H9 (cell line): ENCODE measurements at places on chromosomes 16 and 17.

DNA sequence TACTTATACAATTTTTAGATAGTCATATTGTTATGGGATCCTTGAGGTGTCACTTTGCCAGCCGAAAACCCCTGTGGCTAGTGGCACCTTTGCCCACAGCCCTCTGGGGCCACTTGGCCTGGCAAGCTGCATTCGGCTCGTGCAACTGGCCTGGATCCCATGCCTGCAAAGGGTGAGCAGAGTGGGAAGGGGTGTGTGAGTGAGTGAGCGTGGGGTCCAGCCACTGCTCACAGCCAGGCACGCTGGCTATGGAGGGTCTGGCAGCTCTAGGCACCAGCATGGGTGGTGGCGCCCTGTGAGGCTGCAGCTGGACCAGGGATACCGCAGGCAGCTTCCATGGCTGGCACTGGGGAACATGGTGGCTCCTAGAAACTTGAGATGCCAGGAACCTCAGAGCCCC, 49.0 kb downstream of the ESRP2 start:
- DNase-seq = no peak

DNA sequence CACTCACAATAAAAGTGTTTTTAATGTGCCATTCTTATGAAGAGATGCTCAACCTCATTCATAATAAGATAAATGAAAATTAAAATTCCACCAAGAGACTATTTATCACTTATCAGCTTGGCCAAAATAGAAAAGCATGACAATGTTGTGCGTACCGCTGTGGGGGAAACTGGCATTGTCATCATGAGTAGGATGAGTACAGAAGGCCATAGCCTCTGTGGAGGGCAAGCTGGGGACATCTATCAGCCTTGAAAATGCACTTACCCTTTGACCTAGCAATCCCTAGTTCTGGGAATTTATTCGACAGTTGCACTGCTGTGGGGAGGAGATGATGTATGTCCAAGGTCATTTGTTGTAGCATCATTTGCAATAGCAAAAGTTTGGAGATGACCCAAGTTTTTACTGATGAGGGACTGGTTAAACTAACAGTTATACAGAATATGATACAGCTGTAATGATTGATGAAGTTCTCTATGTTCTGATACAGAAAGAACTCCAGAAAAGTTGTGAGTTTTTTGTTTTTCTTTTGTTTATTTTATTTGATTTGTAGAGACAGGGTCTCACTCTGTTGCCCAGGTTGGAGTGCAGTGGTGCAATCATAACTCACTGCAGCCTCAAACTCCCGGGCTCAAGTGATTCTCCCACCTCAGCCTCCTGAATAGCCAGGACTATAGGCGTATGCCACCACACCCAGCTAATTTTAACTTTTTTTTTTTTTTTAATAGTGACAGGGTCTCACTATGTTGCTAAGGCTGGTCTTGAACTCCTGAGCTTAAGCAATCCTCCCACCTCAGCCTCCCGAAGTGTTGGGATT, 13.7 kb upstream of the PRKCB start:
- no peak for DNase-seq

- DNase-seq = no peak
Measured at GRCh38 chr16:51834794-51835193, 683.7 kb upstream of the SALL1 start.

DNA sequence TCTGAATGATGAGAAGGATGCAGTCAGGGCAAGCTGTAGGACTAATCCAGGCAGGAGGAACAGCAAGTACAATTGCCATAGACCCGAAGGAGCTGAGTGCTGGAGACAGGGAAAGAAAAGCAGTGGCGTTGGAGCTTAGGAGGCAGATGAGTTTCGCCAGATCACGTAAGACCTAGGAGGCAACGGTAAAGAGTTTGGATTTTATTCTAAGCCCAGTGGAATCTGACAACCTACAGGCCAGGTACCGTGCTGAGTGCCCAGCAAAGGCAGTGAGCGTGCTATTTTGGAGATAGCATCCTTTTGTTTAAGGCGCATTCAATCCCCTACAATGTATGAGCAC, 1.2 kb downstream of the USP43 start:
- DNase-seq = no peak

GRCh38 chr17:77769215-77769614, 189.3 kb upstream of the TNRC6C start:
- no peak for DNase-seq

GRCh38 chr17:55384643-55385232, 36.9 kb downstream of the MMD start:
- DNase-seq = no peak

DNA sequence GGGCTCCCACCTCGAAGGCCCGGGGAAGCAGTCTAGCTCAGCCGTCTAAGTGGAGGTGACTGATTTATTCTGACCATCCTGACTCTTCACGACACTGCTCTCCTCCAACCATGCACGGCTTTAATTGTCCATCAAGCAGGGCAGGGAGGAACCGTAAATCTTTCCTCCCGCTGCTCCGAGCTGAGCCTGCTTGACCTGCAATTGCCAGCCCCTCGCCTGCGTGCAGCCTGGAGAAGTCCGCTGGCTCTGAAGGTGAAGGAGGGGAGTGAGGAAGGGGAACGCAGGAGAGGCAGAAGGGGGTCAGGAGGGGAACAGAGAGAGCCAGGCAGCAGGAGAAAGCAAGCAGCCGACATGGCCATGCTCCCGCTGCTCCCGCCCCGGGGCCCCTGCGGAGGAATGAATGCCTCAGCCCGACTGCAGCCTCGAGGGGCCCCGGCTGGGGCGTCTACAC, 10.1 kb downstream of the RBFOX3 start:
- DNase-seq = no peak

GRCh38 chr16:264440-264951, 11.2 kb downstream of the RGS11 start:
- no peak for DNase-seq

DNA sequence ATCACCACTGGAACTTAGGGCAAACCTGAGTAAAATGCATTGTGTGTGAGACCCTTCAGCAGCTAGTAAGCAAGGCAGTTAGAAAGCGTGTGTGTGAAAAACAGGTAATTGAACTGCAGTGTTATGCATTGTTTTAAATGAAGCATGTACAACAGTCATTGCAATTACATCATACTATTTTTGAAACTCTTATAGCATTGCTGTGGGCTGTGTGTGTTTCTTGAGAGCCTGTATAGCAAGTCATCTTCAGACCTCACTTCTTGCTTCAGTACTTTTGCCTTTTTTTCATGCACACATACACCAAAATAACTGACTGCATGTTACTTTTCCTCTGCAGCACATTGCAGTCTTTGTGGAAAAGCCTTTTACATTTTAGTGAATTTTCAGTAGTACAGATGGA, 19.2 kb downstream of the PTRH2 start:
- DNase-seq = no peak

DNA sequence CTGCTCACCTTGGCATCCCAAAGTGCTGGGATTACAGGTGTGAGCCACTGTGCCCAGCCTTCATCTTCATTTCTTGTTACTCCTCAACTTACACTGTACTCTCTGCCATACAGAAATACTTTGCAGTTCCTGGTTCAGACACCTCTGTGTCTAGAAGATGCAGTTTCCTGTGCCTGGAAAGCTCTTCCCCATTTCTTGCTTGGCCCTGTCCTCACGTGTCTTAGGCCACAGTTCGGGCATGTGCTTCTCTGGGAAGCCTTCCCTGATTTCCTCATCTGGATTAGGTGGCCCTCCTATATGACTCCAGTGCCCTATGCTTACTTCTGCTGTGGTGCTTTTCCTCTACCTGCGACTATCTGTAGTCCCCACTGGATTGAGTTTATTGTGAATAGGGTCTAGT, 26.5 kb upstream of the CDR2 start:
- no peak for DNase-seq

DNA sequence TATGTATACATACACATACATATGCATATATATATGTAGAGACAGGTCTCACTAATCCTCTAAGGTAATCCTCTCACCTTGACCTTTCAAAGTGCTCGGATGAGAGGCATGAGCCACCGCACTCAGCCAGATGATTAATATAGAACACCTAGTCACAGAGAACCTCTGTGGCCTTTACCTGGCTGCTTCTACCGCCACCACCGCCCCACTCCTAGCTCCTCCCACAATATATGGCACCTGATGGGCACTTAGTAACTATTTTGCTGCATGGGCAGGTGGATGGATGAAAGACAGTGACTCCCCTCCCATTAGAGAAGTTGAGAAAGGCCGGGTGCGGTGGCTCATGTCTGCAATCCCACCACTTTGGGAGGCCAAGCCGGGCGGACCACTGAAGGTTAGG, 16.7 kb upstream of the ATP2C2 start:
- no peak for DNase-seq

DNA sequence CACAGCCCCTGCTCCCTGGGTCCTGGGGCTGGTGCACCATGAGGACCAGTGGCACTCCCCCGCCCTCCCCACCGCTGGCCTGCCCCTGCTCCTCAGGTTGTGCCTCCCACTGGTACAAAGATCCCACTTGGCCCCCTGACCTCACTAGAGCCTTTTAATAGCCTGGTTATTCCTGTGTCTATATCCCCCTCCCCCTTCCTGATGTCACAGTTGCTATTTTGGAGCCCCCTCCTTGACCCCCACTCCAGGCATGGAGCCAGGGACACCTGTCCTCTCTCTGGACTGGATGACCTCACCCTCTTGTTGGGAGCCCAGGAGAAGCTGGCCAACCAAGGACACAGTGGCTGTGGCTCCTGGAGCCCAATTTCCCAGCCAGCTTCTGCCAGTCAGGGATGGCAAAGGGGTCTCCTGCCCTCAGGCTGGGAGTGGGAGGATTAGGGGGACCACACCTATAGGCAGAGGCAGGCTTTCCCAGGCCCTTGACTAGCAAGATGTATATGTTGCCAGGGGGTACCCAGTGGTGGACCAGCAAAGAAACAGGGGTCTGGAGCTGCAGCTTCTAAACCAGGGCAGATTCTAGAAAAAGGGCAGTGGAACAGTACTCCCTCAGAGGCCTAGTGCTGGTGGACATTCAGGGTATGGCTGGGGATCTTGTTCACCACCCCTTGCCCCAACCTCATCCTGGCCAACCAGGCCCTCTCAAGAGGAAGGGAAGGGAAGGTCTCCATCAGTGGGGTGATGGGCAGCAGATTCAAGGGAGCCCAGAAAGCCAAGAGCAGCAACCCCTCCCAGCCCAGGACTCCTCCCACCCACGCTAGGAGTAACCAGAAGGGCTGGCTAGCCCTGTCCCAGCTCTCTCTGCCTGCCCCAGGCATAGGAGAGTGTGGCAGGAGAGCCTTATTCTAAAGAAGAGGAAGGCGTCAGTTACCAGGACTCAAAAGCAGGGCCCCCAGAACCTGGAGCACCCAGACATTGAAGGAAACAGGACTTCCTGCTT, 10.9 kb downstream of the HDAC5 start:
- no peak for DNase-seq

DNA sequence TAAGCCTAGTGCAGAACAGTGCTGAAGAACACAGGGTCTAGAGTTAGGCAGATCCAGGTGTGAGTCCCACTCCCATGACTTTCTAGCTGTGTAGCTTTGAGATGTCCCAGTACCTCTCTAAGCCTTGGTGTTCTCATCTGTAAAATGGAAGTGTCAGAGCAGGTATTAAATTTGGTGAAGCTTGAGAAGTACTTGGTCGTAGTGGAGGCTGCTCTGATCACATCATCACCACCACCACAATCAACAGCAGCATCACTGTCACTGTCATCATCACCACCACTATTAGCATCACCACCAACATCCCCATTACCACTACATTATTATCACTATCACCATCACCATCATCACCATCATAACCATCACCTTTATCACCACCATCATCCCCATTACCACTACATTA, 132.1 kb downstream of the CMIP start:
- no peak for DNase-seq

- DNase-seq = no peak
Measured at GRCh38 chr17:38338053-38338452, 5.7 kb downstream of the GPR179 start.

- no peak for DNase-seq
Measured at GRCh38 chr16:9327253-9327652, 235.8 kb downstream of the HAPSTR1 start.

DNA sequence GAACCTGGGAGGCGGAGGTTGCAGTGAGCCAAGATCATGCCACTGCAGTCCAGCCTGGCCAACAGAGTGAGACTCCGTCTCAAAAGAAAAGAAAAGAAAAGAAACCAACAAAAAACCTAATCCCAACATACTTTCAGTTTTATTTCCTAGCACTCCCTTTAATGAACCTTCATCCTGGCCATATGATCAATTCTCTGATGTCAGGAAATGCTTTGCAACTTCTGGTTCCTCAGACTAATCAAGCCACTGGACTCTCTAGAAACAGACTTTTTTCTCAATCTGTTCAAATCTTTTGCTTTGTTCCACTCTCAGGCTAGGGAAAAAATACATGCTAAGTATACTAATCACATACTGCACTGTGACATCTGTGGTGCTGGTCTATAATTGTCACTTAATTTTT, 13.4 kb upstream of the PSMC3IP start:
- no peak for DNase-seq

GRCh38 chr17:64460955-64461354, 12.0 kb downstream of the MILR1 start:
- DNase-seq = no peak

DNA sequence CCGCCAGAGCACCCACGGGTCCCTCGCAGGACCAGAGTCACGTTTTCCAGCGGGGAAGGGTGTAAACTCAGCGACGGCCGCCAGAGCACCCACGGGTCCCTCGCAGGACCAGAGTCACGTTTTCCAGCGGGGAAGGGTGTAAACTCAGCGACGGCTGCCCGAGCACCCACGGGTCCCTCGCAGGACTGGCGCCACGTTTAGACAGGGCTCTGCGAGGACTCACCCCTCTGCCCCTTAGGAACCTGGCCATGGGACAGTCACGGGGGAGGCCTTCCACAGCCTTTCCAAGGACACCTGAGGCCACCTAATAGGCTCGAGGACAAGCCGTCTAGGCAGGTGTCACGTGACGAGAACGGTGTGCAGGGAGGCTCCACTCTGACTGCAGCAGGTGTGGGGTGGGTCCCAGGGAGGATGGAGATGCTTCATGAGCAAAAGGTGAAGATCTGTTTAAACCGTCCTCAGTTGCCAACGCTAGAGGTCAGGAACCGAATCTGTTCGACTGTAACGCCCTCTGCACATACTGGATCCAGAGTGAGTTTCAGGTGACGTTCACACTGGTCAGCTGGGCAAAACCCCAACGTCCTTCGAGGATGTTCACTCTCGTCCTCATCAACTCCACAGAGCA, 48.0 kb upstream of the METRNL start:
- DNase-seq = no peak

- peak; percentile 34 for DNase-seq
Measured at GRCh38 chr16:63129411-63130125, 1093.3 kb upstream of the CDH8 start.
